Left ventricle myocardium superior (tissue), 1 donor: ENCODE measurements at places on chromosomes 13 and 19.

GRCh38 chr13:20671789-20672188, 31.7 kb upstream of the IL17D start:
- DNase-seq = no peak

GRCh38 chr19:3462991-3463713, 17.2 kb downstream of the SMIM24 start:
- no peak for DNase-seq

DNA sequence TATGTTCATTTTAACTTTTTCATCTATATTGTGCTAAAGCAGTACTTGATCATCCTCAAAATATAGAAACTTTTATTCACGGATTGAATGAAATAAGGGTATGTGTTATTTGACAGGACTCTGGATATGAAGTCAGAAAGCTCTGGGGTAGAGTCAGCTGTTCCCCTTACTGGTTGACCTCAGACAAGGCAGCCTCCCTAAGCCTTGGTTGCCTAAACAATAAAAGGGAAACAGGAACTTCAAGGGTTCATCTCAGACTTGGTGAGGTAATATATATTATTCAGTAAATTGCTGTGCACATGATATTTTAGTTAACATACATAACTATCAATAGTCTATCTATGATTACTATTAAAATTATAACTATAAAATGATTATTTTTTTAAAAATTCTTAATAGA, 13.6 kb downstream of the POLR1D start:
- DNase-seq = no peak

GRCh38 chr13:64801768-64802167, 2428.4 kb downstream of the PCDH9 start:
- DNase-seq = no peak

GRCh38 chr19:13057147-13057572, 45.5 kb downstream of the LYL1 start:
- DNase-seq = no peak

DNA sequence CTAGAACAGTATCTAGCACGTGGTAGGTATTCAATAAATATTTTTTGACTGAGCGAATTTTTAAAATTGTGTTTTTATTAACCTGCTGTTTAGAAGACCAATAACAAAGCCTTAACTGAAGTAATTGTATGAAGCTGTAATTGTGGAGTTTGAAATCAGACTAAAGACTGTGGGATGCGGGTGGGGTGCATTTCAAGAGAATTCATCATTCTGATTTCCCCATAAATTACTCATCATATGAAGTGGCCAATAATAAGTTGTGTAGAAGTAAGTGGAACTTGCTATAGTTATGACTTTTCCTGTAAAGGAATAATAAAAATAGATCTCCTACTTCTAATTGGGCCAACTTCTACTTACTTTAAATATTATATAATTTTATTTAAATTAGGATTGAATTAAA, 449.3 kb downstream of the PCDH9 start:
- DNase-seq = no peak

DNA sequence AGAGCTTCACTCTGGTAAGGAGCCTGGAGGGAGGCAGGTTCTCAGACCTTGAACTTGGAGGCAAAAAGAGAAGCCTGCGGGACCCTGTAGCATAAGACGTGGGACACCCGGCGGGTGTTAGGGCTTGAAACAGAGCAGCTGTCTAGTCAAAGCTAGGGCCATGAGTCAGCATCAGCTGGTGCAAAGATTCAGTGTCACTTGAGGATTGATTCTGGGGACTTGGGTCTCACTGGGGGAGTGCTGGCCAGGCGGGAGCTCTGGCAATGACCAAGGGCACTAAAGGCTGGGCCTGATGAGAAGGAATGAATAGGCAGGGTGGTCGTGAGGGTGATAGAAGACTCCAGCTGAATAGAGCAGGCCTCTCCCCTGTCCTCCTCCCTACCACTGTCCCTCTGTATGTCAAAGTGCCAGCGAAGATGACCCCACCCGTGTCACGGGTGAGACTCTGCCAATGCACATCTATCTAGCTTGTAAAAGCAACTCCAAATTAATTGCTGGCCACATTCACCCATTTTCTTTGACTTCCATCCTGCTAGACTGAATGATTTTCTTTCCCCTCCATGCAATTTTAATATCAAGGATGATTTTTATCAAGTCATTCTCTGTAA, 97.1 kb downstream of the MBNL2 start:
- peak; percentile 60 for DNase-seq

DNA sequence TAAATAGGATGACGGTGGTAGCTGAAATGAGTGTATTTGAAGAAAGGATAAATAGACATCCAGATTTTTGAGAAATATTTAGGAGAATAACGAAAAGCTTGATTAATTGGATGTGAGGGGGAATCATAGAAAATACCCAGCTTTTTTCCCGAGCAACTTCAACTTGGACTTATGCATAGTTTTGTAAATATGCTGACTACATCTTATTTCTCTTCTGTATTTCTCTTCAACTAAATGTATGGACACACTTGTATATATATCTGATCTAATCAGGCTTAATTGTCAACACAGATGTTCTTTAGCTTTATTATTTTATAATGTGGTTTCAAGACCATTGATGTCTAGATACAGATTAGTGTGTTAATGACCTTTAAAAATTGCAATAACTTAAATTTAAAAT, 685.0 kb downstream of the SLITRK1 start:
- no peak for DNase-seq

DNA sequence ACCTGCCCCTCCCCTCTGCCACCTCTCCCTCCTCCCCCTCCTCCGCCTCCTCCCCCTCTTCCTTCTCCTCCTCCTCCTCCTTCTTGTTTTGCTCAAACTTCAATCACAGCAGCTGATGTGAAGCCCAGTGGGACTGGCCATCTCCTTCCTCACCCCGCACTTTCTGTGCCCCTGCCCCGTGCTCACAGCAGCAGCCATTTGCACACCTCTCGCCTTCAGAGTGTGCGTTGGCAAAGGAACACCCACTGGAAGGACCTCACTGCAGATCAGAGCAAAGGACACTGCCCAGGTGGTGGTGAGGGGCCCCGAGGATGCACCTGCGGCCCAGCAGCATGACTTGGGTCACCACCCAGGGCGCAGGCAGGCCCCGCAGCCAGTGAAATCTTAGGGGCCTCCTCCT, 98.8 kb downstream of the SOX1 start:
- no peak for DNase-seq

DNA sequence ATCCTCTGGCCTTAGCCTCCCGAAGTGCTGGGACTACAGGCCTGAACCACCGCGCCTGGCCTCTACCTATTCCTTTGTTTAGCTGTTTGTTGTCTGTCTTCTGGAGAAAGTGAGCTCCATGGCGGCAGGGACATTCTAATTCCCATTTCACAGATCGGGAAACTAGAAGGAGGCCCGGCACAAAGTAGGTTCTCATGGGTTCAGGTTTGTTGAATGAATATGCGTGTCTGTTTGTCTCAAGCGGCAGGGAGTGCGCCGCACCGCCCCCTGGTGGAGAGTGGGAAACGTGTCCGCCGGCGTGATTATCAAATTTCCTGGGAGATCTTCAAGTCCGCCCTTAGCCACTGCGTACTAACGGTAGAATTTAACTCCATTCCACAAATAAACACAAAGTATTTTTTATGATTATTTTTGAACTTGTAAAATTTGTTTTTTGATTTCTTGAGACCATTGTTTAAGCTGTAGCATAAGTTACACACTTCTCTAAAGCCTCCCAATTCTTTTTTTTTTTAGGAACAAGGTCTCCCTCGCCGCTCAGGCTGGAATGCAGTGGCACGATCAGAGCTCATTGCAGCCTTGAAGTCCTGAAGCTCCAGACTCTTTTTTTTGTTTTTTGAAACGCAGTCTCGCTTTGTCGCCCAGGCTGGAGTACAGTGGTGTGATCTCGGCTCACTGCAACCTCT, 8.9 kb upstream of the CCDC9 start:
- DNase-seq = peak; percentile 88

- no peak for DNase-seq
Observed at GRCh38 chr13:71772361-71772760, 94.6 kb downstream of the DACH1 start.

DNA sequence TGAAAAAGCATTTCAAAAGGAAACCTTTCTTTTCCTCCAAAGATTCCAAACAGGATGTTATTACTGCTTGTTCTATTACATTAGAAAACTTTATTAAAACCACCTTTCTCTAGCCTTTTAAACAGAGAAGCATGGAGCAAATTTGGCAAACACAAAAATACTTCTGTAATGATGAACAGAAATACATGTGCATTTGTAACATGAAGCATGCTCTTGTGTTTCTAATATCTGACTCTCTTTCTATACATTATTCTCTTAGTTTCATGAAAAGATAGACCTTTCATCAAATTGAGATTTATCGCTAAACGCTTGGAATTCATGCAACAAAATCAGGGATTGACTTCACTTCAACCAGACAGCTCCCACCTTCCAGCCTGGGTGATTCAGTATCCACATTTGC, 152.8 kb upstream of the IRS2 start:
- DNase-seq = no peak

DNA sequence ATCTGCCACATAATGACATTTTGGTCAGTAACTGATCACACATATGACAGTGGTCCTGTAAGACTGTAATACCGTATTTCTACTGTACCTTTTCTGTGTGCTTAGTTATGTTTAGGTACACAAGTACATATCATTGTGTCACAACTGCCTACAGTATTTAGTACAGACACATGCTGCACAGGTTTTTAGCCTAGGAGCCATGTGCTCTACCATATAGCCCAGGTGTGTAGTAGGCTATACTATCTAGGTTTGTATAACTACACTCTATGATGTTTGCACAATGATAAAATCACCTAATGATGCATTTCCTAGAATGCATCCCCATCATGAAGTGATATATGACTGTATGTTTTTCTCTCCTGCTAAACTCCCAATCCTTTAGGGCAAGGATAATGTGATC, 61.2 kb upstream of the MIR17HG start:
- no peak for DNase-seq

DNA sequence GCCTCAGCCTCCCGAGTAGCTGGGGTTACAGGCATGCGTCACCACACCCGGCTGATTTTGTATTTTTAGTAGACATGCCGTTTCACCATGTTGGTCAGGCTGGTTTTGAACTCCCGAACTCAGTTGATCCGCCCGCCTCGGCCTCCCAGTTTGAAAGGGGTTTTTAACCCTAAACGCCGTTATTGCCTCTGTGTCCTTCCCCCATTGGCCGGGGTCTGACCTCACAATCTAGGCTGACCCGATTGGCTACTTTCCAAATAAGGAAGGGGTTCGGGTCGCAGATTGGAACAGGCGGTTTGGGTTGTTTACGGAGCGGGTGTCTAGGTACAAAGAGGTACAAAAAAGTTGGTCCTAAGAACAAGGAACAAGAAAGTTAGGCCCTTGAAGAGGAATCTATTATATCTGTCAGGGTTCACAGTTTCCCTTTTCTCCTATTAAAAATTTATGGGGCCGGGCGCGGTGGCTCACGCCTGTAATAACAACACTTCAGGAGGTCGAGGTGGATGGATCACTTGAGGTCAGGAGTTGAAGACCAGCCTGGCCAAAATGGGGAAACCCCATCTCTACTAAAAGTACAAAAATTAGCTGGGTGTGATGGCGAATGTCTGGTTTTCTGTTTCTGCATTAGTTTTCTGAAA, 1.0 kb downstream of the ZNF253 start:
- peak; percentile 28 for DNase-seq

- no peak for DNase-seq
Observed at GRCh38 chr13:61905054-61905453, 489.4 kb upstream of the PCDH20 start.

DNA sequence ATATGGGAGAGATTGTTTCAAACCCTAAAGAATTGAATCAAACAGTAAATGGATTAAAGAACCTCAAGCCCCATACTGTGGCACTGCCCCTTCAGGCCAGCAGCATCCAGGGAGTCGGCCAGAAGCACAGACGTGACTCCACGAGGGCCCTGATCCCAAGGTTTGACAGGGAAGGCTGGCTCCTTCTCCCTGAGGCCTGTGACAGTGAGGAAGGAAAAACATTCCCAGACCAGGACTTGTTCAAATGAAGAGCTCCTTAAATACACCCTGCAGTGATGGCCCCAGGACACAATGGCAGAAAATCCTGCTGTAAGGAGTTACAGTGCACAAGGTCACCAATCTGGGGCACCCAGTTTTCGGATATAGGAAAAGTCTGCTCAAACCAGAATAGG, 91.0 kb downstream of the COL4A1 start:
- no peak for DNase-seq

DNA sequence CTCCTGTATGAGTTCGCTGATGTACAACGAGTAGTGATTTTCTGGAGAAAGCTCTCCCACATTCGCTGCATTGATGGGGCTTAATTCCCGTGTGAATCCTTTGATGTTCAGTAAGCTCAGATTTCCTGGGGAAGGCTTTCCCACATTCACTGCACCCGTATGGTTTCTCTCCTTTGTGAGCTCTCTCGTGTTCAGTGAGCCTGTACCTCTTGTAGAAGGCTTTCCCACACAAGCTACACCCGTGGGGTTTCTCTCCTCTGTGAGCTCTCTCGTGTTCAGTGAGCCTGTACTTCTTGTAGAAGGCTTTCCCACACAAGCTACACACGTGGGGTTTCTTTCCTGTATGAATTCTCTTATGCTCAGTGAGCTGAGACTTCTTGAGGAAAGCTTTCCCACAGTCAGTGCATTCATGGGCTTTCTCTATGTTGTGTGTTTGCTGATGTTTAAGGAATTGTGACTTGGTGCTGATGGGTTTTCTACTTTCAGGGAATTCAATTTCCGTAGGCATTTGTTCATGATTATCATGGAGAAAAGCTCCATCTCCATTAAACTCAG, 3.5 kb upstream of the ZNF577 start:
- DNase-seq = no peak

GRCh38 chr19:40216013-40216776, 2.0 kb downstream of the TTC9B start:
- no peak for DNase-seq

- peak; percentile 84 for DNase-seq
Observed at GRCh38 chr19:17289489-17289888, 7.8 kb downstream of the ANKLE1 start.

- no peak for DNase-seq
Observed at GRCh38 chr19:23795462-23795861, 36.8 kb upstream of the ZNF681 start.

GRCh38 chr13:111005808-111006505, 91.1 kb upstream of the ANKRD10 start:
- DNase-seq = peak; percentile 75

DNA sequence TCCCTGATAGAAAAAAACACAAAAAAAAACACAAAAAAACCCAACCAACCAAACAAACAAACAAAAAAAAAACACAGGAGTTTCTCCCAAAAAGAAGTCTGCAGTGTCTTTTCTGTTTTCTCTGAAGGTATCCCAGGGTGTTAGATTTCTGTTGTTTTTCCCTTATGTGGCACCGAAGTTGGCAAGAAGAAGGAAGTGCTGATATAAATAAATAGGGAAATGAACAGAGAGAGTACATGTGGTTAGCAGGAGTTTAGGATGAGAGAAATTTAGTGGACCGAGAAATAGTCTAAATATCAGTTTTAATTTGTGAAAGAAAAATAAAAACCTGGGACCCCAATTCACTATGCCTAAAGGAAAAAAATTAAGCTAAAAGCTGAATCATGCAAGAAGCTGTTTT, 287.0 kb upstream of the SGCG start:
- no peak for DNase-seq
